BJ (cell line): ENCODE measurements at places on chromosomes 5 and 9.
A peak's percentile ranks its signal among the peaks of the same experiment; 100 is the strongest.

GRCh38 chr5:55096861-55097260 lies 5.6 kb upstream of the GZMA start:
- no peak for DNase-seq

GRCh38 chr9:107928701-107929371 lies 439.3 kb upstream of the KLF4 start:
- DNase-seq: no peak

- DNase-seq: no peak
Observed at GRCh38 chr5:142364251-142365145, 39.7 kb upstream of the SPRY4 start.

- no peak for DNase-seq
Observed at GRCh38 chr9:11312966-11313365, 700.2 kb upstream of the PTPRD start.

GRCh38 chr9:125805586-125805985 lies 58.4 kb downstream of the PBX3 start:
- DNase-seq: no peak

- no peak for DNase-seq
Observed at GRCh38 chr5:169009123-169009522, 291.8 kb downstream of the SLIT3 start.

DNA sequence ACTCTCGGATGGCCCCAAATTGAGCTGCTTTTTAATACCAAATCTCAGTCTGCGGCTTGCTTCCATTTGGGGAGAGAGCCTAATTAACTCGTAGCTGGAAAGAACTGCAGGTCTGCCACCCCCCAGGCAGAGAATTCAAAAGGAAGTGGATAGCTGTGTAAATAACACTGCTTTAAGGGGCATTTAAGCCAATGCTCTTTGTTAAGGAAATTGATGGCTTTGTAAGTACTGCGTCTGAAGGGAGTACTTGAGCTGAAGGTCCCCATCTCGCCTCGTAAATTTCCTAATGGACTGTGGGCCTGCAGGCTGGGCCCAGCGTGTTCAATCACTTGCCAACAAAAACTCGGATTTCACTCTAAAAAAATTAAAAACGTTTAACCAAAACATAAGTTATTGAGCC lies 132.7 kb downstream of the PAPPA start:
- no peak for DNase-seq

DNA sequence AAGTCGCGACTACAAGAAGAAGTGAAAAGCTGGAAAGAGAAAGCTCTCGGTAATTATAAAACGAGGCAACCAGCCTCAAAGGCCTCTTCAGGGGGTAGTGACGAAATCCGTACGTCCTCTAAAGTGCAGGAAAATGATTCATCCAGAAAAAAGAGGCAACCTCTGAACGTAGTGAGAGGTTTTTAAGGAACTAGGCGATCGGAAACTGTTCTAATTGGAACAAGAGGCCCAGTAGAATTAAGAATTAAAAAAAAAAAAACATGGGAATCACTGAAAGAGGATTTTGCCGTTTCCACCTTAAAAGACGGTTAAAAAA lies 1.0 kb downstream of the CSNK1A1 start:
- peak; percentile 19 for DNase-seq

DNA sequence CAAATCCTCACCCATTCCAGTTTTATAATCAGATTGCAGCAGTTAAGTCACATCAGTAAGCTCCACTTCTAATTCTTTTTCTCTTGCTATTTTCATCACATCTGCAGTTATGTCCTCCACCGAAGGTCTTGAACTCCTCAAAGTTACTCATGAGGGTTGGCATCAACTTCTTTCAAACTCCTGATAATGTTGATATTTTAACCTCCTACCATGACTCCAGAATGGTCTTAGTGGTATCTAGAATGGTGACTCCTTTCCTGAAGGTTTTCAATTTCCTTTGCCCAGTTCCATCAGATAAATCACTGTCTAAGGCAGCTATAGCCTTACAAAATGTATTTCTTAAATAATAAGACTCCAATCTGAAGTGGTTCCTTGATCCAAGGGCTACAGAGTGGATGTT lies 53.8 kb upstream of the EDIL3 start:
- no peak for DNase-seq

DNA sequence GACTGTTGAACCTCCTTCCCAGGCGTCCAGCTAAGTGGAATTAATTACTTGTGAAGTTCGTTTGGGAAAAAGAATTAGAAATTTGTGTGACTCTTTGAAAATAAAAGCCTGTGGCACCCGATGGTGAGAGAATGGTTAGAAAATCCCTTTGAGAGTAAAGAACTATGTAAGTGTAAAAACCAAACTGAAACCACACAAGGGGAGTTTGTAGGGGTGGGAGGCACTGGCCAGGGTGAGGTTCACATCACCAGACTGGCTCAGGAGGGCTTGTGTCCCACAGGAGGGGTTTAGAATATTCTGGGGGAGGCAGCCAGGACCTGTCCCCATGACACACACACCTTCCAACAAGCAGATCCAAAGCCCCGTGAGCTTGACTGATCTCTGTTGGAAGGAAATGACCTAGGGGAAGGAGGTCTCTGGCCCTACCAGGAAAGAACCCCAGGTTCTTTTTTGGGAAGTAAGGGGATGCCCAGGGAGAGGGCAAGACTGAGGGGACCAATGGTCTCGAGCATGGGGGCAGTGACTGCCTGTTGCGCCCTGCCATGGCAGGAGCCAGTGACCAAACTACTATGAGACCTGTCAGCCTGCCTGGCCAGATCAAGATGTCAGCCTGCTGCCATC lies 4.3 kb downstream of the SPATA24 start:
- DNase-seq: no peak

GRCh38 chr5:180739271-180739670 lies 587 bp downstream of the OR2Y1 start:
- no peak for DNase-seq

DNA sequence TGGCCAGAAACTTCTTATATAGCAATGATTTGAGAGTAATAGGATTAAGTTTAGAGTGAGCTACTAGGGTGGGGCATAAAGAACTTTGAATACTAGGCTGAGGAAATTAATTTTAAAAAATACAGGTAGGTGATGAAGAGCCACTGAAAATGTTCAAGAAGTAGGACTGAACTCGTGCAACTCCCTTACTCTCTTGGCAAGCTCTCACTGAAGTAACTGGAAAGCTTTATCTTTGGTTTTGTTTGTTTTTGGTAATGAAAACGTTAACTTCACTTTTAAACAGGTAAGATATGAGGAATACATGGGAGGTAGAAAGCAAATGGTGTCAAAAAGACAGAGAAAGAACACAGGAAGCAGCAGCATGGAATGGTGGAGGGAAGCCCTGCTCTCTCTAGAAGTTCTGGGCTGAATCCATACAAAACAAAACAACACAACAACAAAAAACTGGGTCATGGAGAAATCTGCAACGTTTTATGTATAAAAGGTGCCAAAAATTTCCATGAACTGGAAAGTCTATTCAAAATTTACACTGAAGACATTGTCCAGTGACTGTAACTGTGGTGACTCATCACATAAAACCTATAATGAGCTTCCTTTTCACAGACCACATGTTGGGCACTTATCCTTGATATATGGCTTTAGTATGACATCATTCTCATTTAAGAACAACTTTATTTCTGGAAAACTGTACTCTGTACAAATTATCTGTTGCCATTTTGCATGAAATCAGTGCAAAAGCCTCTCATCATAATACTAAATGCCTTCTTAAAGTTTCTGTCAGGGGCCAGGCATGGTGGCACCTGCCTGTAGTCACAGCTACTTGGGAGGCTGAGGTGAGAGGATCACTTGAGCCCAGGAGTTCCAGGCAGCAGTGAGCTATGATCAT lies 91.2 kb upstream of the CHD1 start:
- DNase-seq: peak; percentile 88

- no peak for DNase-seq
Observed at GRCh38 chr9:76657265-76657664, 107.0 kb upstream of the PCA3 start.

DNA sequence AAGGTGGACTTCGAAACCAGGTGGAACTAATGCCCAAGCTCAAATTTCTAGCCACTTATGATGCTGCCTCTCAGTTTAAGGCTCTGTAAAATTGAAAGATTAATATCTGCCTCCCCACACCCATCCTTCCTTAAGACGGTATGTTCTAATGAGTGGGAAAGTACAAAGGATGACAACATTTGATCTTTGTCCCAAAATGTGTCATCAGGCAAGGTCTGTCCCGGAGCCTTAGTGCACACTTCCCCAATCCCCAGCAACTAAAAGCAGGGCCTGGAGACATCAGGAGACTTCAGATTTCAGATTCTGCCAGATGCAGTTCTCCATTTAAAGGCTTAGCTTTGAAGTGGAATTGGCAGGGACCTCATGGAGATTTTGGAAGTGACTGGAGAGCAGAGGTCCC lies 316.5 kb downstream of the ASTN2 start:
- no peak for DNase-seq

- no peak for DNase-seq
Observed at GRCh38 chr5:107671742-107672210, 1.0 kb upstream of the EFNA5 start.

GRCh38 chr5:176849611-176850227 lies 39.4 kb downstream of the UNC5A start:
- no peak for DNase-seq

GRCh38 chr9:86279839-86280238 lies 2.5 kb downstream of the ISCA1 start:
- DNase-seq: no peak

- DNase-seq: no peak
Observed at GRCh38 chr5:140093866-140094265, 20.0 kb upstream of the PURA start.

- no peak for DNase-seq
Observed at GRCh38 chr9:79670269-79670961, 98.7 kb downstream of the TLE4 start.

DNA sequence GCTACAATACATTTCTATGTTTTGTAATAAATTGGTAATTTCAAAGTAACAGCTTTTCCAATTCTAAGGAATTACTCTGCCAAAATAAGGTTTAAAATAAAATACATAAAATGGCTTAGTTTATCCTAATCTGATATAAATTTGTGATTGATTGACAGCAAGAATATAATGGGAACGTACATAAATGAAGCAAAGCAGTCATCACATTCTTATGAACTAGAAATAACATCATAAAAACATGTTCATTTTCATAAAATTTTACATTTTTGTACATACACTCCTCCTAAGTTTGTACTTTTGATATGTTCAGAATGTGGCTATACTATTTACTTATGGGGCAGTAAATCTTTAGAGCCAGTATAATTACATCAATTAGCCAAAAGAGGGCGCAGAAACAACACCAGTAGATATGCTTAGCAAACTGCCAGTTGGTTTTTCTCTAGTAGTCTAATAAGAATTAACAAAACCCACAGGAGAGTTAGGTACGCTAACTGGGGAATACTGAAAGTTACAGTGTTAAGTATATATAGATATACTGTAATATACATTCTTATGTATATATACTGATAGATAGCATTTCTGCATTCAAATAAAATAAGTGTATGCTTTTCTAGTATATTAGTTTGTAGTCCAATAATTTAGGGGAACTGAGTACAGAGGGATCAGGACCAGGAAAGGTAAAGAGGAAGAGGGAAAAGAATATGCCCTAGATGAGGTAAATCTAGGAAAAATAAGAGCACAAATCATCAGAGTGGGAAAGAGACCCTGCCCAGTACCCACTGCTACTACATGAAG lies 76.8 kb downstream of the ZDHHC21 start:
- peak; percentile 5 for DNase-seq

DNA sequence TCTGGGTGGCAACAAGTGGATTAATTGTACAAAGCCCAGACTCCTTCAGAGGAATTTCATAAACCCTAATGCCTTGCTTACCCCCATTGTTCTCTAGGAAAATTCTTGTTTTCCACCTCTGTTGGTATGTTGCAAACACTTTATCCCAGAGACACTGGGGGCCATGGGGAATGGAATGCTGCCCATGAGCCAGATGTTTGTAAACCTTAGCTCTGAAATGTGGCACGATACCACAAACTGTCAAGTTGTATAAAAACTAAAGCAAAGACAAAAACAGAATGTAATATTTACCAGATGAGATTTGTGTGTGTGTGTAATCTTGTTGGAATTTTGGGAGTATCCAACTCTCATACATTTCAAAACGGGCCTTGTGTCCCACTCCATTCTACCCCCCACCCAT lies 465.0 kb downstream of the EBF1 start:
- DNase-seq: peak; percentile 32

DNA sequence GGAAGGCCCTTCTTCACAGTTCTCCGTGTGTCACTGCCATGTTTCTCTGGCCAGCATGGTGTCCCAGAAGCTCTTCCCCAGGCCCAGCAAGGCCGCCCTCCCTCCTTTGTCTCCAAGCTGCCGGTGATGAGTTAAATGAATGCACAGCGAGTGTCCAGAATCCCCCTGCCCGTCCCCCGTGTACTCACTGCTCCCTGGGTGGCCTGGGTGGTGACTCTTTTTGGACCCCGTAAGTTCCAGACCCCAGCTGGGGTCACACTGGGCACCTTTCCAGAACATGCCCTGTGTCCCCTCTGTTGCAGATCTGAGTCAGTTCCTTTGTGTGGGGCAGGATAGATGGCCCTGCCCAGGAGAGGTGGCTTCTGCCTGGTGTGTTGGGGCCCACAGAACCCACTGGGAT lies 95.0 kb downstream of the MRPL36 start:
- no peak for DNase-seq

- no peak for DNase-seq
Observed at GRCh38 chr9:8962084-8962483, 1162.5 kb upstream of the DMAC1 start.

- DNase-seq: no peak
Observed at GRCh38 chr5:68273717-68274409, 58.3 kb downstream of the PIK3R1 start.

- DNase-seq: no peak
Observed at GRCh38 chr5:138978080-138978479, 102.9 kb upstream of the LRRTM2 start.

DNA sequence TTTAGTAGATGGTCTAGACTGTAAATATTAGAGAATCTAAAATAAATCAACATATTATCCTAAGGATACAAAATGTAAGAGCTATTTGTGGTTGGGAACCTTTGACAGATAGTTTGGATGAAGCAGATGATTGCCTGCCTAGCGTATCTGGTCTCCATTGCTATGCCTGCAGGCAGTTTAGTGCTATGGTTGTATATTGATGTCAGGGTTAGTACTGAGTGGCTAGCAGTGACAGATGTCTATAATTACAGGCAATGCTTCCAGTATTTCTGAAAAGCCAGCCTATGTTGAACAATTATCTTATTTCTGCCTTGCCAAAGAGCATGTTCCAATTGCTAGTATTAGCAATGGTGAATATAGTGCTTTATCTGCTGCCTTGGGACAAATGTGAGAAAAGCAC lies 151.3 kb upstream of the TLX3 start:
- DNase-seq: no peak

- DNase-seq: no peak
Observed at GRCh38 chr5:97923496-97923895, 740.4 kb upstream of the RIOK2 start.

GRCh38 chr5:96247708-96248107 lies 185.3 kb downstream of the PCSK1 start:
- no peak for DNase-seq

GRCh38 chr9:129313331-129313955 lies 135.4 kb upstream of the IER5L start:
- no peak for DNase-seq
